Hepatocyte (in vitro differentiated cells): ENCODE measurements at places on chromosomes 1 and 21.

DNA sequence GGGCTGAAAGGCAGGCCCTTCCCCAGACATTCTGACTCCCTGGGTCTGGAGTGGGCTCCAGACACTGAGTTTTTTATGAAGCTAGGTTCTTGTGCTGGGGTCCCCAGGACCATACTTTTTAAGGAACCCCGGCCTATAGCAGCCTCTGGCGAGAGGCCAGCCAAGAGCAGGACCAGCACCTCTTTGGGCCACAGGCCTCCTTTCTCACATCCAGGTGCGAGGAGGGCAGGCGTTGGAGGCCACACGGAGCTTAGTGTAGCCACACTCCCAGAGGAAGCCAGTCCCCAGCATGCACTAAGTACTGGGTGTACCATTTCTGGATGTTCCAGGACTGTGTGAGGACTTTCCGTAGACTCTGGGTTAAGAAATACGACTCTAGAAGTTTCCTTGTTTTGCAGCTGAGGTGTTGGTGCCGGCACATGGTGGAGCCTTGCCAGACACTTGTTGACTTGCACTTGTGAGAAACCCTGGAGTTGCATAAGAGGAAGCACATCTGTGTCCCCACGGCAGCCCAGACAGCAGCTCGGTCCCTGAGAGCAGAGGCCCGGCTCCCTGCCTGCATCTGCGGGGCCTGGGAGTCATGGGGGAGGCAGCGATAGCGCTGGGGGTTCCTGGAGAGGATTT is 122.2 kb upstream of the VAMP3 start:
- DNase-seq = no peak

GRCh38 chr1:156848461-156849150 is 10.3 kb downstream of the INSRR start:
- DNase-seq = peak; percentile 56

DNA sequence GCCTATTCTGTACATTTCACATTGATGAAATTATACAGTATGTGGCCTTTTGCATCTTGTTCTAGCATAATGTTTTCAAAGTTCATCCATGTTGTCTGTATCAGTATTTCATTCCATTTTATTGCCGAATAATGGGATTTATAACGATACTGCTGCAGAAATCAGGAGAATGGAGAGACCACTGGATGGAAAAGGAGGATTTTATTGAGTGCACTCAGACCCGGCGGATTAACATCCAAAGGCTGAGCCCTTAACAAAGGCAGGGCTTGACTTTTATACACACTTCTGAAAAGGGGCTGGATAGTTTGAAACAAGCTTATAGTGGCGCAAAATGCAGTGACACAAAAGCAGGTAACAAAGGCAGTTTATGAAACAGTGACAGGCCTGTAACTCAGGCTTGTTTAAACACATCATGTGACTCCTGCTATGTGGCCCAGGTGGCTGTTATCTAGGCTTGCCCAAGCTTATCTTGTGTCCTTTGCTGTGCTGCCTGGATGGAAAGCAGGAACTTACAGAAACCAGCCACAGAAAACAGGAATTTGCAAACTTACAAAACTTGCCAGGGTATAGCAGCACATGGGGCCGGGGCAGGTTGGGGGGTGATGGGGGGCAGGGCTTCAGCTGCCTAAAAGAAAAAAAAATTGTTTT is 32.8 kb upstream of the KCNJ15 start:
- DNase-seq = no peak

DNA sequence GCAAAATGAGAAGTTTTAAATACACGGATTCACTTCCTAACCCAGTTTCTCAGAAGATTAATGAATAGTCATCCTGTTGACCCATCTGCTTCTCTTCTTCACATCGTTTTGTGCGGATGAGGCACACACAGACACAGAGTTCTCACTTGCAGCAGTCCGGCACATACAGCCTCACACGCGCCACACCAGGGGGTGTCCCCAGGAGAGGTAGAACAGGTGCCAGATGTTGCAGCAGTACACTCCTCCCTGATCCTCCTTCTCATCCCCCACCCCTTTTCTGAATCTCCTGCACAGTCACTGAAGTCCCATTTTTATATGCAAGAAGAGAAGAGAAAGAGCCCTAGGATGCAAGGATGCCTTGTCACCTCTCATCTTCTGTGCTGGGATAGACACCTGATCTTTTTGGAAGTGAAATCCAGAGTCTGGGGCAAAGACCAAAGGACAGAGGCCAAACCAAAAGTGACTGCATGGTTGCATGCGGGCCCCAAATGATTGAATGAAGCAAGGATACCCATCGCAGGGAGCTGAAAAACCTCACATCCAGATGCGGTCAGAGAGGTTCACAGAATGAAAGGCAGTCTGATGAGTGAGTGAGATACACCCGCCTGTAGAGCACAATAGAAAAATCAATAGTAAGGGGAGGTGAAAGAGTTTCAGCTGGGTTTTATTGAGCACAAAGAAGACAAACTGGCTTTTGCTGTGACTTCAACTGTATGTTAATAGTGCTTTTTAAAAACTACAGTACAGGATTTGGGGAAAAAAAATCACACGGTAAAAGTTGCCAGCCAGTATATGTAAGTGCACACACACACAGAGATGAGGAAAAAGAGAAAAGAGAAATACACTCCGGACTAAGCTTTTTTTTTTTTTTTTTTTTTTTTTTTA is 28.9 kb downstream of the PBX1 start:
- no peak for DNase-seq

GRCh38 chr21:22885079-22885478 is 1886.9 kb downstream of the NCAM2 start:
- no peak for DNase-seq

DNA sequence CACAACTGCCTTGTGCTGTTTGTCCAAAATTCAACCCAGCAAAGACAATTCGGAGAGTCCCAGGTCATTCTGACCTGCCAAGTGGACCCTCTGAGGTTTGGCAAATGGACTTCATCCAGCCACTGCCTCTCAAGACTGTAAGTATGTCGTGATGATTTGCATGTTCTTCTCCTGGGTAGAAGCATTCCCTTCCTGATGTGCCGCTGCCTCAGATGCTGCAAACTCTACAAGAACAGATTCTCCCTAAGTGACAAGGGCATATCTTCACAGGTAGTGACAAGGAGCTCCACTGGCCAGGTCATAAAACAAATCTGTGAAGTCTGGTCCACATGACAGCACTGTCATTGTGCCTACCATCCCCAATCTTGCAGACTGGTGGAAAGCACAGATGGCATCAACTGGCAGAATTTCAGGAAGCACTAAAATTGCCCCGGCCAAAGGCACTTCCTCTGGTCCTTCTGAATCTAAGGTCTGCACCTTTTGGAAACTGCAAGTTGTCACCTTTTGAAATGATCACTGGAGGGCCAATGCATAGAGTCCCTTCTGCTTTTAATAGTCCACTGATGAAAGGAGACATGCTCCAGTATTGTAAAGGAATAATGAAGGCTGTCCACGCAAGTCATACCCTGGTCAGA is 27.4 kb downstream of the POFUT2 start:
- DNase-seq = no peak
